Fibroblast of skin of right biceps (primary cell): ENCODE measurements at places on chromosomes 3 and 15.

DNA sequence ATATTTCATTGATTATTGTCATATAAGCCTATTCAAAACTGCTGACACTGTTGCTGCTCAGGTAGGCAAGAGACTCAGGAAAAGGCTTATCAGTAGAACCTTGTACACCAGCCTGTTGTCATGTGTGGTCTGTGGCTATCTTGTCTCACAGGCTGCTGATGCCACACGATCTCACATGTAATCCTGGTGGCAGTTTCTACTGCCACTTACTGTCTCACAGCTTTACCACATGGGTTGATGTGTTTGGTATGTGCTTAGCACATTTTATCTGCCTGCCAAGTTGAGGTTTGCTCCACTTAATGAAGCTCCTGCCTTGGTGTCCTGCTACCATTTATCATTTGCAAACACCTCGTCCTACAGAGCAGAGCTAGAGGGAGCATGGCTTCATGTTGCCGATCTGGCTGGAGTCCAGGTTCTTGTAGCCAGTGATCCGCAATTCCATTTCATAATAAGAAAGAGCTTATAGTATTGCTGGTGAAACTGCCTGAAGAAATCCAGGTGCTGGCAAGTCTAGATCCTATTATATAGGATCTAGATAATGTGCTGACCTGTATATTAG lies 637.9 kb downstream of the NLGN1 start:
- DNase-seq: peak; percentile 6

DNA sequence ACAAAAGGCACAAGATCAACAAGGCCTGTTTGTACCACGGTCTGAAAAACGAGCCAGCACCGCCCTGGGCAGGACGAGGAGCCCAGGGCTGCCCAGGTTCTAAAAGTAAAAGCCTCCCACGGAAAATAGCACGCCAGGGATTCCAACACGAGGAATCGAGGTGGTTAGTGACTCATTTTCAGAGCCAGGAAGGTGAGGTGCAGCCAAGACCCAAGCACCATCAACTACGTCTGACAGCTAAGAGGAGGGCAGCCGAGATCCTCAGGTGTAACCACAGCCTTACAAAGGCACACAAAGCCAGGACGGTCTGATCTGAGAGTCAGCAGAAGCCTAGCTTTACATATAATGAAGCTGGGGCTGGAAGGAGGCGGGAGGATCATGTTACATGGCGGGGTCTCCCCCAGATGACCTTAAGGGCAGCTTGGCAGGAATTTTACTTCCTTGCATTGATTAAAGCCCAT lies 52.5 kb downstream of the ATP10A start:
- DNase-seq: no peak

- DNase-seq: no peak
Measured at GRCh38 chr15:96332637-96333121, 2.2 kb downstream of the NR2F2 start.

DNA sequence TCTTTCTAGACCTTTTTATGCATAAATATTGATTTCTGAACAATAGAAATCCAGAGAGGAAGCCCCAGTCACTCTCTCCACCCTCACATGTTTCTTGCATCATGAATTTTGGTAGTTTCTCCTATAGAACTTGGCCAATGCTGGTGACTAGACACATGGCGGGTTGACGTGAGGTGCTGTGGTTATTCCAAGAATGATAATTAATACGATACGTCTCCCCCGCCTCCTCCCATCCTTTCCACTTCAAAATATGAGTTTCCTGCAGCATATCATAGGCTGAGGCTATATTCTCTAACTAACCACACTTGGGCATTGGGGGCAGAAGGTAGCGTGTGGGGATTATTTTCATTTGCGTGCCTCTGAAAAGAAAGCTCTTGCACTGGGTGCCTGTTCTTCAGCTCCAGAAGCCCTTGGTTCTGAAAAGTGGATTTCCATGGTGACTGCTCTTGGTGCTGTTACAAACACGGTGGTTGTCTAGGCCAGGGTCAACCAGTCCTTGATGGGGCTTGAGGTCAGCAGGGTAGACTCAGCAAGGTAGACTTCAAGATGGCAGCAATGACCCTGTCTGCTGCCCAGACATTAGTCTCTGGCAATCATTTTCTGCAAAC lies 5.3 kb downstream of the TNFSF10 start:
- DNase-seq: peak; percentile 62

GRCh38 chr3:191740712-191741111 lies 279.7 kb downstream of the PYDC2 start:
- no peak for DNase-seq

- DNase-seq: no peak
Measured at GRCh38 chr3:25834346-25834745, 44.5 kb downstream of the OXSM start.

GRCh38 chr3:139687431-139687830 lies 9.7 kb upstream of the NMNAT3 start:
- DNase-seq: no peak

DNA sequence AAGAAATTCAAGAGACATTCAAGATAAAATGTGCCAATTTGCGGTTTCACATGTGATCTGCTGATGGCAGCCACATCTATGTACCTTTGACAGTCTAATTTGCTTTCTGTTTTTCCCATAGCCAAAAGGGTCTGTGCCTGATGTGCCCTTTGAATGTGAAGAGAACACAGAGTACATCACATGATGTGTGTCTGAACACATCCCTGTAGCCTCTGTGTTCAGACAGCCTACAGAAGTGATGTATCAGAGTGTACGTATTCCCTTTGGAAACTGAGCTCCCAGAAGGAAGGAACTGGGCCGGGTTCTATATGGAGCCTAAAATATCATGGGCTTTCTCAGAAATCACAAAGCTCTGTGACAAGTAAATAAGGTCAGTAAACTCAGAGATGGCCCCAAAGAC lies 52.4 kb downstream of the BOC start:
- DNase-seq: no peak

- DNase-seq: no peak
Measured at GRCh38 chr3:184081116-184081830, 15.6 kb upstream of the HTR3E start.

DNA sequence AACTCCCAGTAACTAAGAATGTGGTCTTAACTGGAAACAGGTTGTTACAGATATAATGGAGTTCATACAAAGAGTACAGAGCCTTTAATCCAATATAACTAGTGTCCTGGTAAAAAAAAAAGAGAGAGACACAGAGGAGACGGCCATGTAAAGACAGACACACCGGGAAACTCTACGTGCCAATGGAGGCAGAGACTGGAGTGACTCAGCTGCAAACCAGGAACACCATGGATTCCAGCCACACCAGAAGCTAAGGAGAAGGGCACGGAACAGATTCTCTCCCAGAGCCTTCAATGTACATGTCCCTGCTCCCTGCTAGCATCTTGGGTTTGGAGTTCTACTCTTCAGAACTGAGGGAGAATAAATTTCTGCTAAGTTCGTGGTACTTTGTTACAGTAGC lies 4.5 kb downstream of the RNF168 start:
- DNase-seq: peak; percentile 40

DNA sequence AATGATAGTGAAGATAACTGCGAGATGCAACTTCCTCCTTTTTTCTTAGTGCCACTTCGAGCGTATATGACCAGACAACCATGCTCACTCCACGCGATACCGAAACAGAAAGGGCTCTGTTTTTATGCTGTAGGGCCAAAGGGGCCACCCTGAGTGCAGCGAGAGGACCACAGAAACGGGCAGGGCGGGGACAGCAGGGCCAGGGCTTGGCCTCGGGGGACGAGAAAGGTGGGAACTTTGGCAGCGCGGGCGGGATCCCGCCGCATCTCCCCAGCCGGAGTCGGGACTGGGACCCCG lies 483 bp downstream of the VPS13C start:
- DNase-seq: peak; percentile 38

- no peak for DNase-seq
Measured at GRCh38 chr15:85786781-85787114, 8.0 kb downstream of the KLHL25 start.

GRCh38 chr15:36175741-36176291 lies 403.6 kb upstream of the CDIN1 start:
- peak; percentile 62 for DNase-seq

GRCh38 chr15:90087454-90088154 lies 14.7 kb downstream of the IDH2 start:
- DNase-seq: peak; percentile 31

- no peak for DNase-seq
Measured at GRCh38 chr15:64112073-64112772, 16.4 kb downstream of the SNX1 start.

GRCh38 chr3:248864-249520 lies 52.4 kb downstream of the CHL1 start:
- DNase-seq: no peak

GRCh38 chr15:28895146-28895545 lies 9.4 kb downstream of the APBA2 start:
- DNase-seq: no peak

GRCh38 chr3:48507256-48508061 lies 3.5 kb upstream of the SHISA5 start:
- peak; percentile 57 for DNase-seq

GRCh38 chr3:19757773-19758172 lies 176.2 kb downstream of the EFHB start:
- DNase-seq: peak; percentile 63

DNA sequence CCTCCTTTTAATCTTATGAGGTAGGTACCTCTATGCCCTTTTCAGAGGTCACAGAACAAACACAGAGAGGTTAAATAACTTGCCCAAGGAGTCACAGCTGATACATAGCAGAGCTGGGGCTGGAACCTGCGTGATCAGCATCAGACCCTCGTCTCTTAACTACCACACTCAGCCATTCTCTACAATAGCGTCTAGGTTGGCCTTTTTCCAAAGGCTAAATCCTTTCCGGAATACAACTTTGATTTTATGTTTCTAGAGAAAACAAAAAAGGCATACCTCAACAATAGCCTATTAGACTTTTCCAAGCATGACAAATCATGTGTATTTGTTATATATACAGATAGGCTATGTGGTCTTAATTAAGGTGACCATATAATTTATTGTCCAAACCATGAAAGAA lies 187.2 kb downstream of the RORA start:
- DNase-seq: no peak
